Lower lobe of right lung (tissue), 2 donors: ENCODE measurements at places on chromosomes 6 and 20.
A peak's percentile ranks its signal among the peaks of the same experiment; 100 is the strongest.

GRCh38 chr20:2163312-2163711 is 61.7 kb downstream of the STK35 start:
- no peak for DNase-seq

DNA sequence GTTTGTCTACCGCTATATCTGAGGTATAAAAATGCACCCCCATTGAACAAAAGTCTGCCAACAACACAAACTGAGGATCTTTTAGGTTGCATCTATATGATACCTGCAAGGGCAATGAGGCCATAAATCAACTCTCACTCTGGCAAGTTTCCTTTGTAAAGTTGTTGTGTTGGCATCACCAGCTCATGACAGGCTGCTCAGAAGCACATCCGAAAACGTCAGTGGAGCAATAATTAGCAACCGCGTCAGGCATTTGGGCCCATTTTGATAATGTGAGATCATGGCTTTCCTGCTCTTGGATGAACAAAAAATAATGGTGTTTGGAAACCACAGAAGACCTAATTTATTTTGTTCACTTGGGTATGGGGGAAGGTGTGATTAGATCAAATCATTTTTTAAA is 12.0 kb upstream of the SLC22A3 start:
- DNase-seq = no peak

DNA sequence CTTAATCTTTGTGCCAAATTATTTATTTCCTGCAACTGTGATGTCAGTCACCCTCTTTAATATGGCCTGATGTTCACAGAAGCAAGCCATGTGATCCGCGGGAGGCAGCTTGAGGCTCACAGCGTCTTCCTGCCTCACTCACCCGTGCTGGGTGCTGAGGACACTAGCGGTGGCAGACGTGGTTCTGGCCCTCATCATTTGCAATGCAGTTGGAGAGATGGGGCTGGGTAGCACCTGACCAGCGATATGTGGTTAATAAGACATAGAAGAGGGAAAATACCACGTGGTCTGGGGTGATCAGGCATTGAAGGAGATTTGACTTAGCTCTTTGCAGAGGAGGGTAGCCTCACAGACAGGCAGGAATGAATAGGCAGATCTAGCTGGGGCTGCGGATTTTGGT is 264.7 kb downstream of the TMEM242 start:
- DNase-seq = no peak

GRCh38 chr6:6377621-6378020 is 57.2 kb upstream of the F13A1 start:
- DNase-seq = no peak

DNA sequence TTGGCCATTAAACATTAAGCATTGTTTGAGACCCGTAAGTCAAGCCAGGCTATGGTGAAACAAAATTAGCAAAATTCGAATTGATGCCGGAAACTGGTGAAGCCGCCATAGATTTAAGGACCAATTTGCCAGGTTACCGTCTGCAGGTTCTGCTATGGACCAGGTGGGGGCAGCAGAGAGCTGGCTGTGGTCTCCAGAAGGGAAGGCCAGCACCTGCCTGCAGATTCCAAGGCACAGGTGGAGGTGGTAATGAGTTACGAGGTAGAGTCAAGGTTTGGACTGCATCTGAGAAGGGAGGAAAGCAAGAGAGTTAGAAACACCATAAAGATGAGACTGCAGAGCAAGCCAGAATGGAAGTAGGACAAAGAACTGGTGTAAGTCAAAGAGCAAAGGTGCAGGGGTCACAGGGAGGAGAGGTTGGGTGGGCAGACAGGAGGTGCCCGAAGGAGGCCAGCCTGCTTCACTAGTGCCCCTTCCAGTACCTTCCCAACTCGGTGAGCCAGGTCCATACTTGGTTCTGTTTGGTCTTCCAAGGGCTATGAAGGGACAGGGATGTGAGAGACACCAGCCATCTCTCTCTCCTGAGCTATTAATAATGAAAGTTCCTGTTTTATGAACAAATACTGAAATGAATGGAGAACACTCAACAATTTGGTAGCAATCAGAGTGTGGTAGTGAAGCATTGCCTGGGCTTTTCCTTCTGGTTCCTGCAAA is 131.6 kb upstream of the ESR1 start:
- DNase-seq = peak; percentile 62

GRCh38 chr6:3732345-3733141 is 19.0 kb downstream of the PXDC1 start:
- peak; percentile 82 for DNase-seq

DNA sequence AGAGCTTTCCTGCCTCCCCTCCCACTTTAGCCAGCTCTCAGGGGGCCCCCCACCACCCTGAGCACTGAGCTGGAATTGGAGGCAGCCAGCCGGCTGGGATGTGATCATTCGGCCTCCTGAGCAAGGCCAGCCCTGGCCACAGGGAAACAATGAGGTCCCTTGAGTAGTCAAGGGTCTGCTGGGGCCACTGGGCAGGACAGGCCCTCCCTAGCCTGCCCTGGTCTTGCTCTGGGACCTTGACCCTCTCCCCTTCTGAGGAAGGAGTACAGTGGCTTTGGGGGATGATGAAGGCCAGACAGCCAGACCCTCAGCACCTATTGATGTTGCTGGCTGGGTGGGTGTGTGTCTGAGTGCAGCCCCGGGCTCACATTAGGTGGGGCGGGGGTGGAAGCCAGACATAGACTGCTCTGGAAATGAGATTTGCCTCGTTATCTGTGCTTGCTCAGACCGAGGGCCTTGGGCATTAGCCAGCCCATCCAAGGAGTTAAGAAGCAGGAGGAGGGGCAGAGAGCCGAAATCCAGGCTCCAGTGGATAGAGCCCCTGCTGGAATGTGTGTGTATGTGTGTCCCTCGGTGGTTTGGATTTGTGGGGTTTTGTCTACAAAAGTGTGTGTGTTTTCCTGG is 21.3 kb downstream of the CD40 start:
- DNase-seq = no peak
